ENCODE measurements at places on chromosomes 11 and 22.

GRCh38 chr11:66547662-66548009 is 933 bp downstream of the ACTN3 start:
- H3K36me3 ChIP-seq: no peaks in the 10 kb centered on the region
- no peak overlapping the region for H3K27ac ChIP-seq
- H3K4me1 ChIP-seq: peaks cover 21% of the 10 kb centered on the region
- no peak for DNase-seq
- H3K4me3 ChIP-seq: peak overlapping the region; percentile 15

DNA sequence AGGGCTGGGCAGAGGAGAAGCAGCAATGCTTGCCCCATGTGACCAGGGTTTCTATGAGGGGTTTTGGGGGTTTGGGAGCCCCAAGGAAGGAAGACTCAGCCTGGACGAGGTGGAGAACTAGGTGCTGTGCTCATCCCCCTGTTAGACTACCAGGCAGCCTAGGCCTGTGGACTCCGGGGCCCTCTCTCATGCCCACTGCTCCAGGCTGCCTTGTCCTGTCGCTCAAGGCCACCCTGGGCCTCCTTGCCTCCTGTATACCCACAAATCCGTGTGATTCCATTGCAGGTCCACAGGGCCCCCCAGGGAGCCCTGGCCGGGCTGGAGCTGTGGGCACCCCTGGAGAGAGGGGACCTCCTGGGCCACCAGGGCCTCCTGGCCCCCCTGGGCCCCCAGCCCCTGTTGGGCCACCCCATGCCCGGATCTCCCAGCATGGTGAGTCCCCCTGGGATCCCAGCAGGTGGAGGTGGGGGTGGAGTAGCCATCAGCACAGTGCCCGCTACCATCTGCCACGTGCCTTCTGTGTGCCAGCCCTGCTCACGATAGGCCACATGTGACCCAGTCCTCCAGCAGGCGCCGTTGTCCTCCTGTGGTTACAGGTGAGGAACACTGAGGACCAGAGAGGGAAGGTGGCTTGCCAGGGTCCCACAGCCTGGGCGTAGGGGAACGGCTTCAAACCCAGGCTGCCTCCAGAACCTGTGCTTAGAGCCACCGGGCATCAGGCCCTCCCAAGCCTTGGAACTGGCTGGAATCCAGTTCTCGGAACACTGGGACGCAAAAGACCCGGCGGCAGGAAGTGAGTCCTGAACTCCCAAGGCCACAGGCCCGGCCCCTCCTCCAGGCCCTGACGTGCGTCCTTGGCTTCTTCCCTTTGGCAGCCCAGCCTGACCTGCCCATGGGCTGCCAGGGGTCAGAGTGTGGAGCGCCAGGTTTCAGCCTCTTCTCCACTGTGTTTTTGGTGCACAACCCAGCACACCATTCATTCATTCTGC is 26.6 kb downstream of the EMID1 start:
- DNase-seq: no peak
- H3K27me3 ChIP-seq: no peaks in the 10 kb centered on the region
- H3K4me1 ChIP-seq: no peaks in the 10 kb centered on the region
- no peaks in the 10 kb centered on the region for H3K36me3 ChIP-seq
- no peak overlapping the region for H3K4me3 ChIP-seq

- H3K4me3 ChIP-seq: no peak overlapping the region
- H3K27me3 ChIP-seq: peaks cover 9% of the 10 kb centered on the region
- H3K36me3 ChIP-seq: no peaks in the 10 kb centered on the region
- no peaks in the 10 kb centered on the region for H3K4me1 ChIP-seq
- H3K27ac ChIP-seq: no peak overlapping the region
- DNase-seq: no peak
Observed at GRCh38 chr11:12591706-12592105, 82.5 kb upstream of the TEAD1 start.

DNA sequence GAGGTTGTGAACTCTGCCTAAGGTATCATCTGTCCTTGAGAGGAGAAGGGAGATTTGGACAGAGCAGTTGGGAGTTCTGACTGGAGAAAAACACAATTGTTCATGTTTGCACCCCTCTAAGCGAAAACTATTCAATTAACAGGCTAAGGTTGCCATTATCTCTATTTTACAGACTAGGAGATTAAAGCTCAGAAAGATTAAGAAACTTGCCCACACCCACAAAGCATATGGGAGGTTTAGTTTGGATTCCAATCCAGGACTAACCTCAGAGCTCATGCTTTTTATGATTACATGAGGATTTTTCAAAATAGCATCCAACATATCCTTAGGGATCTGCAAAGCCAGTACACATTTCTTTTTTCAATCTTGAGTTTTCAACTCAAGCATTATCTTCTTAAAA is 22.0 kb downstream of the GAB2 start:
- no peak overlapping the region for H3K27ac ChIP-seq
- H3K36me3 ChIP-seq: no peaks in the 10 kb centered on the region
- H3K27me3 ChIP-seq: peaks cover 7% of the 10 kb centered on the region
- H3K4me3 ChIP-seq: no peak overlapping the region
- peaks cover 11% of the 10 kb centered on the region for H3K4me1 ChIP-seq

GRCh38 chr11:64245797-64246620 is 734 bp downstream of the PPP1R14B start:
- H3K4me3 ChIP-seq: peak overlapping the region; percentile 86
- peak overlapping the region; percentile 83 for H3K27ac ChIP-seq
- H3K36me3 ChIP-seq: no peaks in the 10 kb centered on the region
- peaks cover 32% of the 10 kb centered on the region for H3K4me1 ChIP-seq
- no peak for DNase-seq
- H3K27me3 ChIP-seq: no peaks in the 10 kb centered on the region

DNA sequence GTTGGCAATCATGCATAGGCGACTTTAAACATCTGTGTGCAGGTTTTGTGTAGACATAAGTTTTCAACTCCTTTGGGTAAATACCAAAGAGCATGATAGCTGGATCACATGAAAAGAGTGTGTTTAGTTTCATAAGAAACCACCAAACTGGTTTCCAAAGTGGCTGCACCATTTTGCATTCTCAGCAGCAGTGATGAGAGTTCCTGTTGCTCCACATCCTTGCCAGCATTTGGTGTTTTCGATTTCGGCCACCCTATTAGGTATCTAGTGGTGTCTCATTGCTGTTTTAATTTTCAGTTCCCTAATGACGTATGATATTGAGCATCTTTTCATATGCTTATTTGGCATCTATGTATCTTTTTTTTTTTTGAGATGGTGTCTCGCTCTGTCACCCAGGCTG is 62.8 kb upstream of the CCND1 start:
- DNase-seq: no peak
- H3K27ac ChIP-seq: no peak overlapping the region
- H3K4me3 ChIP-seq: no peak overlapping the region
- no peaks in the 10 kb centered on the region for H3K4me1 ChIP-seq
- no peaks in the 10 kb centered on the region for H3K36me3 ChIP-seq

GRCh38 chr11:3165152-3165705 is at the start of gene OSBPL5:
OSBPL5 (minus strand) TSS chr11:3165310; CDS start chr11:3129148, 36,162 bp downstream.
- H3K27me3 ChIP-seq: no peaks in the 10 kb centered on the region
- peaks cover 30% of the 10 kb centered on the region for H3K4me1 ChIP-seq
- no peaks in the 10 kb centered on the region for H3K36me3 ChIP-seq
- DNase-seq: peak; percentile 84
- peak within 1 kb of the TSS; percentile 86 for H3K27ac ChIP-seq

GRCh38 chr11:22787551-22788162 is 41.9 kb downstream of the SVIP start:
- H3K27me3 ChIP-seq: peaks cover 6% of the 10 kb centered on the region
- no peak overlapping the region for H3K4me3 ChIP-seq
- H3K36me3 ChIP-seq: no peaks in the 10 kb centered on the region

DNA sequence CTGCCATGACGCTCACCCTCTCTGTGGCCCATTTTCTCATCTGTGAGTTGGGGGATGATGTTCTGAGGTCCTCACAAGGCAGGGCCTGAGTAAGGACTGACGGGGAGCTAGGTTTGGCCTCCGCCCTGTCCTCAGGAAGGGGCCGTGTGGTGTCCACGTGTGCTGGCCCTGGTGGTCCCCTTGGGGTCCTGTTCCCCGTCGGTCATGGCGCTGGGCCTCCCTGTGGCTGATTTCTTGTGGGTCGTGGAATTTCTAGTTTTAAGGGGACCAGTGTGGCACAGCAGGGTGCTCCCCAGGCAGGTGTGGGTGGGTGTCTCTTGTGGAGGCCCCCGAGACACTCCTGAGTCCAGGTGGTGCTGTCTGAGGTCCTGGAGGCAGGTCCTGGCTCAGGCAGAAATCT is 5.9 kb downstream of the LINC01488 start:
- no peaks in the 10 kb centered on the region for H3K36me3 ChIP-seq
- no peaks in the 10 kb centered on the region for H3K27me3 ChIP-seq
- no peak overlapping the region for H3K27ac ChIP-seq
- H3K4me3 ChIP-seq: no peak overlapping the region

GRCh38 chr22:43567691-43568324 is 156.0 kb downstream of the MPPED1 start:
- H3K4me1 ChIP-seq: no peaks in the 10 kb centered on the region
- H3K27me3 ChIP-seq: peaks cover 3% of the 10 kb centered on the region
- no peak overlapping the region for H3K27ac ChIP-seq
- H3K4me3 ChIP-seq: no peak overlapping the region
- no peak for DNase-seq
- no peaks in the 10 kb centered on the region for H3K36me3 ChIP-seq

DNA sequence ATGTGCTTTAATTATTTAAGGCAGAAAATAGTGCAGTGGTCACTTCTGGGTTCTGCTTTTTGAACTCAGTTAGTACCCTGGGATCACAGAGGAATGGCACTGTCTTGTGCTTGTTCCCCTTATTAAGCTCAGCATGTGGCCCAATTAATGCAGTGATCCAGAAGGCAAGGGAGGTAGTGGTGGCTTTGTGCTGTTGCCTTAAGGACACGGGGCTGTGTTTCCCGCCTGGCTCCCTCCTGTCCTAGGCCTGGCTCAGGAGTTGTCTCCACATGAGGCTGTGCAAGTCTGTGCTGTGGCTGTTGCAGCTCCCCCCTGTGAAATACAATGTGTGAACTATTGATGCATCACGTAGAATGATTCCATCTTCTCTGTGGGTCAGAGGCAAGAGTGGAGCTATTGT is 49.2 kb upstream of the CABP7 start:
- no peak for DNase-seq
- H3K4me3 ChIP-seq: no peak overlapping the region
- no peaks in the 10 kb centered on the region for H3K4me1 ChIP-seq
- H3K36me3 ChIP-seq: peaks cover 12% of the 10 kb centered on the region
- no peaks in the 10 kb centered on the region for H3K27me3 ChIP-seq
- no peak overlapping the region for H3K27ac ChIP-seq

DNA sequence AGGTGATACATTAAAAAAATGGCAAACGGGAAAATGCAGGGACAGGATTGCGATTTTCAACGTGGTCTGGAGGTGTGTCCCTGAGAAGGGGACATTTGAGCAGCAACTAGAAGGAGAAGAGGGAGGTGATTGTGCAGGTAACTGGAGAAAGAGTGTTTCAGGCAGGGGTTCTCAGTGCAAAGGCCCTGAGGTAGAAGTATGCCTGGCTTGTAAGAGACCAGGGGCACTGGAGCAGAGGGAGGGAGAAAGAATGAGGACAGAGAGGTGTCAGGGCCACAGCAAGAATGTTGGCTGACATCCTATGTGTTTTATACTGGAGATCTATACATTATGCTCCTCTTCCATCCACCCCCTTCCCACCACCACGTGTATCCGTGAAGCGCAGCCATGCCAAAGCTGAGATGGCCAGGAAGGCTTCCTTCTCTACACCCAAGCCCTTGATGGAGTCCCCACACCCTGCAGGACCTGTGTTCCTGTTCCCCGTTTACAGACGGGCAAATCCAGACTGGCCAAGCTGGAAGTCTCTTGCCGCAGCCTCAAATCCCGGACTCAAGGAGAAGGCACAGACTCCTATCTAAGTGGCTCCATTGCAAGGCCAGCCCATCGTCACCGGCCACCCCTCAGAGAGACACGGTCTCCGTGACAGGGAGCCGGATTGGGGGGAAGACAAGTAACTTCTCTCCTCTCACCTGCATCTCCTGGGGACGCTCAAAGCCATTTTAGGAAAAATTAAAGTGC is 416.1 kb downstream of the MN1 start:
- H3K4me1 ChIP-seq: no peaks in the 10 kb centered on the region
- H3K27me3 ChIP-seq: peaks cover 24% of the 10 kb centered on the region
- no peaks in the 10 kb centered on the region for H3K36me3 ChIP-seq
- no peak overlapping the region for H3K4me3 ChIP-seq

GRCh38 chr11:45168366-45169130 is 22.1 kb downstream of the PRDM11 start:
- H3K27ac ChIP-seq: no peak overlapping the region
- H3K27me3 ChIP-seq: no peaks in the 10 kb centered on the region
- H3K4me3 ChIP-seq: no peak overlapping the region
- H3K4me1 ChIP-seq: peaks cover 15% of the 10 kb centered on the region

DNA sequence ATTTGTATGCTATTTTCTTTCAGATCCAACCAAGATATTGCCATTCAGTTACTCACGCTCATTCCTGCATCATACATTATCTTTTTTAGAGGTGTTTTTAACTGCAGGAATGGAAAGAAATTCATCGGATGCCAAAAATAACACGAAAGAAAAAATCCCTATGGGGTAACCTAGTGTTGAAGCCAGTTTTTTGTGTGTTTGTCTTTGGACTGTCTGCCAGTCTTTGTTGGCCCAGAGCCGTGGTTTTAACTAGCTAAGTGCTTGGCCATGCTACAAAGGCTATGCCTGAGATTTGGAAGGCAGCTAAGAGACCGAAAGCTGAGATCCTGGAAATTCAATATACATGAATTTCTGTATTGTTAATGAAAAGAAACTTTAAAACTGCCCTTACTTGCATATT is 309.8 kb upstream of the CNTN5 start:
- no peak overlapping the region for H3K27ac ChIP-seq
- no peaks in the 10 kb centered on the region for H3K27me3 ChIP-seq
- H3K4me3 ChIP-seq: no peak overlapping the region
- no peaks in the 10 kb centered on the region for H3K4me1 ChIP-seq
- no peak for DNase-seq

DNA sequence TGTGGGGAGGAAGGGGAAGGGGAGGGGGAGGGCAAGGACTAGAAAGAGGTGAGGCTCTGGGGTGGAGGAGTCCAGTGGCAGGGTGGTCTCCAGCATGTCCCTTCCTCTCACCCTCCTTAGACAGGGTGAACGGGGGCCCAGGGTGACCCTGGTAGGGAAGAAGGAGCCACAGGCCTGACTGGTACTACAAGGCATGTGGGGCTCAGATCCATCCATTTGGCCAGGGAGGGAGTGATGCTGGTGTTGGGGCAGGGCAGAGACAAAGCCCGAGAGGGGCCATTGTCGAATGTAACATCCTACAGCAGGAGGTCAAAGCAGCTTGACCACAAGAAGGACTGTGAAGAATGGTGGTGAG is 69.0 kb upstream of the SHISAL1 start:
- no peaks in the 10 kb centered on the region for H3K4me1 ChIP-seq
- no peak for DNase-seq
- no peak overlapping the region for H3K4me3 ChIP-seq
- peaks cover 13% of the 10 kb centered on the region for H3K27me3 ChIP-seq
- peaks cover 4% of the 10 kb centered on the region for H3K36me3 ChIP-seq
- no peak overlapping the region for H3K27ac ChIP-seq

DNA sequence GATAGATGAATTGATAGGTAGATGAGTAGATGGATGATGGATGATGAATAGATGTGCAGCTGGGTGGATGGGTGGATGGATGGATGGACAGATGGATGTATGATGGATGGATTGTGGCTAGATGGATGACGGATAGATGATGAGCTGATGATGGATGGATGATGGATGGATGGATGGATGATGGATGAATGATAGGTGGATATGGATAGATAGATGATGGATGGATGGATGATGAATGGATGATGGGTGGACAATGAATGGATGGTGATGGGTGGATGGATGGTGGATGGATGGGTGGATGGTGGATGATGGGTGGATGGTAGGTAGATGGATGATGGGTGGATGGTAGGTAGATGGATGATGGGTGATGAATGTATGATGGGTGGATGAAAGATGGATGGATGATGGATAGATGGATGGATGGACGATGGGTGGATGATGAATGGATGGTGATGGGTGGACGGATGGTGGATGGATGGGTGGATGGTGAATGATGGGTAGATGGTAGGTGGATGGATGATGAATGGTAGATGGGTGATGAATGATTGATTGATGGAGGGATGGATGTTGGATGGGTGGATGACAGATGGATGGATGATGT is 1261.7 kb downstream of the BRD1 start:
- no peaks in the 10 kb centered on the region for H3K4me1 ChIP-seq
- DNase-seq: no peak
- H3K4me3 ChIP-seq: no peak overlapping the region
- H3K27ac ChIP-seq: no peak overlapping the region
